ENCODE measurements at places on chromosomes 7 and 10. TPM values are rescaled to one million over a fixed set of nuclear protein-coding genes. Genes with fewer than 3 reads are reported as not detected.

Gene HBP1
- total RNA-seq, result 52.5 TPM

Gene PLEKHS1
- total RNA-seq, result not detected

Gene EXOSC1
- total RNA-seq, result 41.5 TPM

Gene FZD8
- total RNA-seq, result 27.4 TPM

Gene TMEM213
- not detected for total RNA-seq

DNA sequence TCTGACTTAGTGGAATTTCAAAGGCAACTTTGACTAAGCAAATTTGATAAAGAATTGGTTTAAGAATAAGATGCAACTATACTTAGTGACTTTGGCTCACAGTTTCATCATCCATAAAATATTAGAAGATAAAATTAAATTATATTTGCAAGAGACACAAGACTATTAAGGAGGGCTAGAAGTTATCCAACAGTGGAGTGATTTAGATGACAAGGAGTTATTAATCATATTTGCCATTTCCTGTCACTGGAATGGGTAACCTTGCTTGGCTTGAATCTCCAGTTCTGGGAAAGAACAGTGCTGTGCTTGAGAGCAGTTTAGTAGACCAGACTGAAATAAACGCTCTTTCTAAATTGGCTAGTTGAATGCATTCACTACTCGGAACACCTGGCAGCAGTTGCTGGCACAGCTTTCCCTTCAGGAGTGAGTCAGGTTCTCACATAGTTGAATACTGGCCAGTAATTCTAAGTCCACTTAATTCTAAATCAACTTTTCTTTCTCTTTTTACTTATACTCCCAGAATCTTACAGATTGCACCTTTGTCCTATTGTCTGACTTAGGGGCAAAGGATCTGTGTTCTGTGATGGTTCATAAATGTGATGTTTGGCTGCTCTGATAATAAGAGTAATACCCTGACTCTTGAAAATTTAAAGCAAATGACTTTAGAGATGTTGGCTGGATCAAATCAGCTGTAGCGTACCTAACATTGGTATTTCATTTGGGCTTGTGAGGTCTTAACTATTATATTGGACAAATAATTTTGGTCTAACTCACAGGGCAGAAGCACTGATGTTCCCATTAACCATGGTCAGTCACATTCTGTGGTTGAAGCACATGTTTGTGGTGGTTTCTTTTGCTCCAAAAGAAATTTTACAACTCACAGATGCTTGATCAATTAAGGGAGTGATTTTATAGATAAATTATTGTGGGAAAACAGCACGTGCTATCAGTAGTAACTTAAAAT, 16.6 kb downstream of the STMP1 start:
- no peak for DNase-seq

DNA sequence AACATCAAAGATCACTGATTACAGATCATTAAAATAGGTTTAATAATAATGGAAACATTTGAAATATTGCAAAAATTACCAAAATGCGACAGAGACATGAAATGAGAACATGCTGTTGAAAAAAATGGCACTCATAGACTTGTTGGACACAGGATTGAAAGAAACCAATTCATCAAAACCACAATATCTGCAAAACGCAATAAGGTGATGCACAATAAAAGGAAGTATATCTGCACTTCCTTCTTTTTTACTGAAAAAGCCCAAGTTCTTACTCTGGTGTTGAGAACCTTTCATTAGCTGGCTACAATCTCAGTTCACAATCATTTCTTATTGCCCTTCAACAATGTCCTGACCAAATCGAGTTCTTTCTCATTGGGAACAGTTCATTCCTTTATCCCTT, 28.7 kb downstream of the TMEM106B start:
- DNase-seq, result no peak

- no peak for DNase-seq
These were observed 154.4 kb downstream of the CACNA2D1 start for GRCh38 chr7:82289152-82289535.

DNA sequence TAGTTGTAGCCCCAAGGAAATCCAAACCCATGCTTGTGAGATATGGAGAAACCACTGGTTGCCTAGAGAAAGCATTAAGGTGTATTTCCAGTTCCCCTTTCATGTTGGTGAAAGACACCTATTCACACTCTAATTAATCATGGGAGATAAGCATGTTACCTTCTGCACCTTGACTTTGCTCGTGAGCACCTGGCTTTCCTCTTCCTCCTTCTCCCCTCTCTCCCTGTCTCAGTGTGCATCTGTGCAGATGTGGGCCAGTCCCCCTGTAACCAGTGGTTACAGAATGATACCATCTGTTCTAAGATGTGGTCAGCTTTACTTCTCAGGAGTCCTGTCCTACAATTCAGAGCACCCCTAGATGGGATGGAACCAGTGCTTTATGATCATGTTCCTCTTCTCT, 160.6 kb downstream of the LCOR start:
- DNase-seq, result no peak

GRCh38 chr10:69730251-69731156, 71.2 kb upstream of the COL13A1 start:
- no peak for DNase-seq

GRCh38 chr10:112195224-112195623, 11.7 kb upstream of the GPAM start:
- no peak for DNase-seq

GRCh38 chr10:24417053-24417452, 208.1 kb downstream of the KIAA1217 start:
- no peak for DNase-seq

- DNase-seq, result no peak
These were observed 52.5 kb upstream of the CAMK2B start for GRCh38 chr7:44377681-44378421.

DNA sequence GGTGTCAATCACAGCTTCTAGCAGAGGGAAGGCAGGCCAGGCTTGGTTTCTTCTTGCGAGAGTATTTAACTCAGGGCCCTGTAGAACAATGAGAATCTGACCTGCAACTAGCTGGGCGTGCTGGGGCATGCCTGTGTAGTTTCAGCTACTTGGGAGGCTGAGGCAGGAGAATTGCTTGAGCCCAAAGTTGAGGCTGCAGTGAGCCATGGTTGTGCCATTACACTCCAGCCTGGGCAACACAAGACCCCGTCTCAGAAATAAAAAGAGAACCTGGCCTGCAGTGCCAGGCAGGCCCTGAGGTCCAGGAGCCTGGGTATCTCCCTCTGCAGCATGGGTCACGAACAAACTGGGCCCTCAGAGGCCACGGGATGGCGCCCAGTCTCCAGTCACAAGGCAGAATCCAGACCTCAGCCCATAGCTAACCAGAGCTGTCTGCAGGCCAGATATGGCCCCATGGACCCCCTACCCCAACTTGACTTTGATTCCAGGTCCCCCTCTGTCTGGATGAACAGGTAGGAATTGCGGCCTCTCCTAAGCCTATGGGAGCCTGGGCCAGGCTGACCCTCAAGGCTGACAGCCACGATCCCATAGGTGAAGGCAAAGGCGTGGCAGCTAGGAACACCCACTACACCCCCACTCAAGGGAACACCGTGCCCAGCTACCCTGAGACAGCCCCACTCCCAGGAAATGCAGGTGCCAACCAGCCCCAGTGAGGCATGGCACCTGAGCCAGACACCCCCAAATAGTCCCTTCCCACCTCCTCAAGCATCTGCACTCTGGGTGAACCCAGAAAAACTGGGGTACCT, 102.7 kb upstream of the TNRC18 start:
- no peak for DNase-seq

DNA sequence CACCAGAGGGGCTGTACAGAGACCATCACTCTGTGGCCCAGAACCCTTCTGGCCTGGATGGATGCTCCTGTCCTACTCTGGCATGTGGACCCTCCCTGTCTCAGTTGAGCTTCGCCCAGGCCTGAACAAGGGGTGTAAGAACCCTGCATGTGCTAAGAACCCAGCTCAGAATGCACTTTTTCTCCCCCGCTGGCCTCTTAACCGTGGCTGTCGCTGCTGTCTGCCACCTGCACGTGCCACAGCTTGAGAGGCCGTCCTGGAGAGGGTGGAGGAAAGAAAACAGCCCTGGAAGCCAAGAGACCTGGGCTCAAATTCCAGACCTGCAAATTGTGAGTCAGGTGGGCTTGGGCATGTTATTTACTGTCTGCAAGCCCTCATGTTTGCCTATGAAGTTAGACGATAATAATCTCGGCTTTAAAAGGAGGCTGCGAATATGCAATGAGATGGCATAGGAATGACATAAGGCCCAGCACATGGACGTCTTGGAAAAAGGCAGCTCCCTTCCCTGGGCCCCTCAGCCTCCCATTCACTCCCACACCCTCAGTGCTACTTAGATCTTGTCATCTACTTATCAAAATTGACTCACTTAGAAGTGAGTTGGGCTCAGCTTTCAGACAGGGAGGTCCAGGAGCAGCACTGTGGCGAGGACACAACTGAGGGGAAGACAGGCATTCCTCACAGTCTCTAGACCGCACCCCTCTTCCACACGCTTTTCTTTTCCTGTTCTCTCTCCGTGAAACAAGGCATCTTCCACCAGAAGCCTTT, 31.4 kb downstream of the FIGNL1 start:
- DNase-seq, result no peak

DNA sequence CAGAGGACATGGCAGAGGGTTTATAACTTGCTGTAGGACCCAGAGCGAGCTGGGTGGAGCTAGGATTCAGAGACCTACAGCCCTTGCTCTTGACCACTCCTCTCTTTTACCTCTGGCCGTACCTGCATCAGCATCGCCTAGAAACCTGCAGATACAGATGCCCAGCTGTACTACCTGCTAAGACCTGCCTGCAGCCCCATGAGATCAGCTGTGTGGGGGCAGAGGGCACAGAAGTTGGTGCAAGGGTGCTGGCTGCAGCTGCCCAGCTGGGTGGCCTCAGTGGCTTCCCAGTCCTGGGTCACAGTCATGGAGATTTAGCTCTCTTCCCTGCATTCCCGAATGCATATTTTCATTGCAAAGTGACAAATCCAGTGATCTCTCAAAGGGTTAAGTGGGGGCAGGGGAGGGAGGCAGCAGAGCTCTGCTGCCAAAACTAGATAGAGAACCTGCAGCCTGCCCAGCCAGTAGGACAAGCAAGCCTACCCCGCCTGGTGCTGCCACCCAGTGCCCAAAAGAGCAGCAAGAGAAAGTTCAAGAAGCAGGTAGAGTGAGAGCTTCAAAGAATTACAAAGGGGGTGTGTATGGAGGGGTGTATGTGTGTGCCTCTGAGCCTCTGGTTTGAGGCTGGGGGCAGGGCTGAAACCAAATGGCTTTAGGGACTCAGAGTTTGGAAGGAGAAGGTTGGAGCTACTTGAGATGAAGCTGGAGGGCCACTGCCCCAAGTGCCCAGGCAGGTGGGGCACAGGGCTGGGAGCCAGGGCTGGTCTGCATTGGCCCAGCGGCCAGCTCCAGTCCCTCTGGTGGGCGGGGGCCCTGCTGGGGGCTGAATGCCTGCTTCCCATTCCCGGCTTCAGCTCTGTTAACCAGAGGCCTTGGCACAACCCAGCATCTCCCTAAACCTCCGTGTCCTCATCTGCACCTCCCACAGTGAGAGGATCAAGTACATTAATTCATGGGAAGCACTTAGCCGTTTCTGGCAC, 6.9 kb downstream of the FAM241B start:
- no peak for DNase-seq

DNA sequence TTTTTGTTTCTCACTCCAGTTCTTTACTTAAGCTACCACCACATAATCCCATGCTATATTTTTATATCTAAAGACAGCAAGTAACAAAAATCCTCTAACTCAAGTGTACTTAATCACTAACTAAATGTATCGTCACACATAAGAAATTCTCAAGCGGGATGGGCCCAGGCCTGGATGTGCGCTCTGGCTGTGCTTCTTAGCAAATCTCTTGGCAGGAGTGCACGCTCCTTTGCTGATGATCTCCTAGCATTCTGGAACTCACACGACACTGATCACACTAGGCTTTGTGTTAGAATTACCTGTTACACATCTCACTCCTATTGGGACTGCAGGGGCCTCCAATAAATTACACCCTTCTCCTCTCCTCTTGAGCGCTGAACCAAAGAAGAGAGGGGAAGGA, 46.7 kb upstream of the CALD1 start:
- DNase-seq, result no peak

DNA sequence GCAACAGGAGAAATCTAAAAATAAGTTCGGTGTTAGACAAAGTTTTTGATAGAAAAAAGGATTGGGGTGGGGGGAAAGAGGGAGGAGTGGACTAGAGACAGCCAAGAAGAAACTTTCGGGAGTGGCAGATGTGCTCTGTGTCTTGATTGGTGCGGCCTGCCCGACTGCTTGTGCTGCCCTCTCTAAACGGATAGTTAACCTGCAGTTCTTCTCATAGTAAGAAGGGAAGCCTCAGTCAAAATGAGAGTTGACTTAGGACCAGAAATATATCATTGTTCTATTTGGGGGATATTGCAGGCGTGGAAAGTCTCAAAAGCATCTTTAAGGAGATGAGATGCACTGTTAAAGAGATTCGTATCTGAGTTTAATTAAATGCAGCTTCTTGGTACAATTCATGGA, 39.3 kb downstream of the UBE3C start:
- DNase-seq, result no peak

- DNase-seq, result no peak
These were observed 345.7 kb downstream of the PTPRN2 start for GRCh38 chr7:158241919-158242318.

DNA sequence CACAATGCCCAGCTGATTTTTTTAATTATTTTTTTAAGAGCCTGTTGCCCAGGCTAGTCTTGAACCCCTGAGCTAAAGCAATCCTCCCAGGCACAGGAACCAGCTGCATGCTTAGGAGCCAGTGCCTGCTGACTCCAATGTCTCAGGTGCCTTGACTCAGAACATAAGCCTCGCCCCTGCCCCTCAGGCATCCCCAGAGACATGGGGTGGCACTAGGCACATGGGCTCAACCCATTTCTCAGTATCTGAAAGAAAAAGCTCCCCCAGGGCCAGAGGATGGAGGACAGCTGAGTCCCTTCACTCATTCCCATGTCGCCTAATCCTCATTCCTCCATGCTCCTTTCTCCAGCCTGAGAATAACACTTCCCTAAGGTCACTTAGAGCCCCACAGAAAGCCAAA, 39.1 kb downstream of the KCNH2 start:
- DNase-seq, result no peak

DNA sequence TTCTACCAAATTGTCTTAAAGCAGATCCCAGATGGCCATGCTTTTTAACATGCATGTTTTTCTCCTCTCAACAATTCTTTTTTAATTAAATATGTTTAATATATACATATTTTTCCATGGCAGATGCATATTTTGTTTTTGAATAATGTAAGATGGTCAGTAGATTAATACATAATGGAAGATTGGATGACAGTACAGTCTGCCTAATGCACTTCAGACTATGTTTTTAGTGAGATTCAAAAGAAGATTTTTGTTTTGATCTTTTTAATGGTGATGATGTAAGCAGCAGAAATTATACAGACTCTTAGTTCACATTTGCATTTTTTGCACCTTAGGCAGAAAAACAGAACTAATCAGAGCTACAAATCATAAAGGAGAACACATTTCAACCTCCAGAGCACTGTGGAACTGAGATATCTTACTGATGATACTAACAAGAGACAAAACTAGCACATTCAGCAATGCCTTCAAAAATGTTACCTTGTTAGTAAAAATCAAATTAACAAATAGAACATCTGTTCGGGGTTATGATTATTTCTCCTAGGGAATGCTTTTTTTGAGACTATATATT, 203.4 kb downstream of the PHF14 start:
- DNase-seq, result no peak

DNA sequence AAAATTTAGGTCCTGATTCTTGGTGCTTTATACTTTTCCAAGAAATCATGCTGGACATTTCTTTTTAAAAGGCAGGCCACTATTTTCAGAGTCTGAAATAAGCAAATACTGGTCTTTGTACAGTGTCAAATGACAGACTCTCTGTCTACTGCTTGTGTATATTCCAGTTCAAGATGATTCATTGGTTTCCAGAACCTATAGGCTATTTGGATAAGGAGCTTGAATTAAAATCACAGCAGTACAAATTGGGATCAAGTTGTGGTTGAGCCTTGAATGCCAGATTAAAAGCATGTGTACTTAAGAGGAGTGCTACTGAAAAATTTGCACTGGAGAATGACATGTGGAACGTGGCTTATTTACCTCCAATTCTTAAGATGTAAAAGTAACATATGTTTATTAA, 10.7 kb downstream of the KMT2E start:
- no peak for DNase-seq

All from progenitor cell of endocrine pancreas (in vitro differentiated cells).